T1000 (cell line): ENCODE measurements at places on chromosomes 7 and 10.

DNA sequence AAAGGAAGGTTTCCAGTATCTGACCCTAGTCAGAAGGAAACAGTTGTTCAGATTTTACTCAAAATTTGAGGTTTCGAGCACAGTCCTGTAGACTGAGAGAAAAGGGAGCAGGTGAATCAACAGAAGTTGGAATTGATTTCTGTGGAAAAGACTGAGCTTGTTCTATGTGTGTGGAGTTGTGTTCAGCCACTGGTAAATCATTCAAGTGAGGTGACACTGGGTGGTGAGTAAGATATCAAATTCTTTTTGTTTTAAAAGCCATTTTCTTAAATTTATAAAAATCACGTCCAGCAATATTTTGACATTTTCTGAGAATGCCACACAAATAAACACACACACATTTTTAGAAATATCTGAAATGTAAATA is 165.1 kb downstream of the HGF start:
- no peak for DNase-seq

GRCh38 chr7:112854169-112854568 is 64.0 kb upstream of the TMEM168 start:
- DNase-seq, result no peak

- no peak for DNase-seq
These were observed 133.4 kb upstream of the ADO start for GRCh38 chr10:62671104-62671503.

DNA sequence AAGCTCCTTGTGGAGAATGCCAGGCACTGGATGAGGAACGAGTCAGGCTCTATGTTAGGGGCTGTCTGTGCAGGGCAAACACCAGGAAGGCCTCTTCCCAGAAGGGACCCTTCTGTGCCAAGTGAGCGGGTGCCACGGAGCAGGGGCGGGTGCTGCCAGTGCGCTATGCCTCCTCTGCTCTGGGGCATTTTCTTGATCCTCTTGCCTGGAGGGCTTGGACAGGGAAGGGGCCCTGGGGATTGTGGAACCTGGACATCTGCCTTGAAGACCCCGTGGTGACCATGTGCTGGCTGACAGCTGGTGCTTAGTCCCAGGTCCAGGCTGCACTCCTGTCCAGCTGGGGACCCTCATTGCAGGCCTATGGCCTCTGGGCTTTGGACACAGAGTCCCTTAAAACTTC is 15.4 kb upstream of the TBRG4 start:
- DNase-seq, result no peak

DNA sequence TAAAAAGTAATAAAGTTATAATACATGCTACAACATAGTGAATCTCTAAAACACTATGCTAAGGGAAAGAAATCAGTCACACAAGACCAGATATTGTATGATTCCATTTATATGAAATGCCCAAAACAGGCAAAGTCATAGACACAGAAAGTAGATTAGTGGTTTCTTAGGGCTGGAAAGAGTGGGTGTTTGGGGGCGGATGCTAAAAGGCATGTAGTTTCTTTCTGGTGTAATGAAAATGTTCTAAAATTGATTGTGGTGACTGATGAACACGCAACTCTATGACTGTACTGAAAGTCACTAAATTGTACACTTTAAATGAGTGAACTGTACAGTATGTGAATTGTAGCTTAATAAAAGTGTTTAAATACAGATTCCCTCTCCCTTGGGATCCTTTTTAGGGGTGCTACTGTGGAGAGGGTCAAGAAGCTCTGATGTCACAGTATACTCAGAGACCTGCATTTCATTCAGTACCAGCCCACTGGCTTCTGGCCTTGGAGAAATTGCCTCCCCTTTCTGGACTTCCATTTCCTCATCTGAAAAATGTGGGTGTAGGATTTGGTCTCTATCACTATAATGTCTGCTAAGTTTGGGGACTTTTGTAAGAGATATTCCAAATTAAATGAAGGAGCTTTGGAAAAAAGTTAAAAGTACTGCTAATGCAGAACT is 46.4 kb downstream of the AOAH start:
- DNase-seq, result no peak

DNA sequence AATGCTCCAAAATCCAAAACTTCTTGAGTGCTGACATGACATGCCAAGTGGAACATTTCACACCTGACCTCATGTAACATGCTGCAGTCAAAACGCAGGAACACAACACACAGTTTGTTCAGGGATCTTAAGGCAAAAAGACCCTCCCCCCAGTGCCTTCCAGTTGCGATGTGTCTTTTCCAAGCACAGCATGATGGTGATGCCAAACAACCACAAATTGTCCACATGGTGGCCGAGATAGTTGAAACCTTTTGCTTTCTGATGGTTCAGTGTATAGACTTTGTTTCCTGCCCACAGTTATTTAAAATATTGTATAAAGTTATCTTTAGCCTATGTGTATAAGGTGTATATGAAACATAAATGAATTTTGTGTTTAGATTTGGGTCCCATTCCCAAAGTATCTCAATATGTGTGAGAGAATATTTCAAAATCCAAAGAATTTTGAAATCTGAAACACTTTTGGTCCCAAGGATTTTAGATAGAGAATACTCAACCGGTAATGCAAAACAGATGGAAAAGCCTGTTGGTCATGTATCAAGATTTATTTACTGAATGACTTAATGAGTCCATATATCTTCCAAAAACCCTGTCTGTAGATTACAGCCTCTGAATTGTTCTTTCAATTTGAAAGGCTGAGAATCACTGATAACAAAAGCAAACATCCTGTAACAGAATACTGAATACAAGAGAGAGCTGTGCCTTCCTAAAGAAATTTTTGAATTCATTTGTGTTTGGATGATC is 93.4 kb upstream of the OIT3 start:
- no peak for DNase-seq

DNA sequence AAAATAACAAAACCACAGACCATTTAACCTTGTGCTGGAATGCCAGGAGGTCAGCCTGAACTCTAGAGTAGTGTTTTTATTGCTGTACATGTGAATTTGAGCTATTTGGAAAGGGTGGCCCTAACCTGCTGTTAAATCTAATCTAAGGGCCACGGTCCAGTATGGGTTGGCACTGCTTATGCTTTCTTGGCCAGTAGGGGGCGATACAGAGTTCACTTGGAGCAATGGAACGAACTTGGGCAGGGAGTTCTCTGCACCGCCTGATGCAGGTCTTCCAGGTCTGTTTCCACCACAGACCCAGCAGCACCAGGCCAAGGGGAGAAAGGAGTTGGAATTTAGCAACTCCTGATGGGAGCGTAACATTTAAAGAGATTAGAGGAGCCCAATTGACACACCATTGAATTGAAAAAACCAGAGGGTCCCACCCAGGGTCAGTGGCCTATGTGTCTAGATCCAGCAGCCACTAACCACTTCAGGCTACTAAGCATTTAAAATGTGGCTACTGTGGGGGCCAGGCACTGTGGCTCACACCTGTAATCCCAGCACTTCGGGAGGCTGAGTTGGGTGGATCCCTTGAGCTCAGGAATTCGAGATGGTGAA is 75.7 kb upstream of the EFCAB10 start:
- no peak for DNase-seq
